Stimulated activated CD8-positive, alpha-beta memory T cell treated with anti-CD3 and anti-CD28 coated beads, Interleukin-15, amount 100 ng/mL, for 48 hours (primary cell): ENCODE measurements at places on chromosomes 12 and 14.

- DNase-seq, result no peak
Observed at GRCh38 chr12:56661560-56661959, 15.8 kb upstream of the ATP5F1B start.

- DNase-seq, result no peak
Observed at GRCh38 chr14:99752486-99753121, 40.6 kb upstream of the EML1 start.

- DNase-seq, result no peak
Observed at GRCh38 chr12:121753844-121754264, 39.6 kb downstream of the RHOF start.

GRCh38 chr12:31586728-31587127, 4.2 kb downstream of the DENND5B start:
- DNase-seq, result no peak

DNA sequence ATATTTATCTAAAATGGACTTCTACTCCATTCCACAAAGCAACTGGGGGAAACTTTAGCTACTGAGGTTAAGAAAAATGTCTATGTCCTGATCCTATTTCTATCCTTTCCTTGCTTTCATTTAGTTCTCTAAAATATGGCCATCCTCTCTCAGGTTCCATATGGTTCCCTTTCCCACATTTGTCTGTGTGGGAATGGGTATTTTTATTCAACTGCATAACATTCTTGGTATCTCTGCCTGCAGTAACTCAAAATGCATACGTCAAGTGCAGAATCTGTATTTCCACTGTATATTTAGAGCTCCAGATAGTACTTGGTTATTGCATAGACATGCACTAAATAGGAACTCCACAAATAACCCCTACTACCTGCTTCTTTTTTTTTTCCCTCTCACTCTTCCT, 130.6 kb upstream of the BTG1 start:
- DNase-seq, result no peak

GRCh38 chr12:54608156-54608555, 19.7 kb upstream of the PPP1R1A start:
- DNase-seq, result no peak

DNA sequence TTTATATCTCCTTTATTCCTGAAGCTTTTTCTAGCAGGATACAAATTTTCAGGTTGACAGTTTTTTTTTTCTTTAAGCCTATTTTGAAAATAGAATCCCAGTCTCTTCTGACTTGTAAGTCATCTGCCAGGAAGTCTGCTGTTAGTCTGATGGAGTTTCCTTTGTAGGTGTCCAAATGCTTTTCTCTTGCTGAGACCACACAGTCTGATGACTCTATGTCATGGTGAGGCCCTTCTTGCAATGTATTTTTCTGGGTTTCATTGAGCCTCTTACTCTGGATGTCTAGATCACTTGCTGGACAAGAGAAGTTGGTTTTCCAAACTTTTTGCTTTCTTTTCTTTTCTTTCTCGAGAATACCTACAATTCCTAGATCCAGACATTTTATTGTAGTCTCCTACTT, 30.6 kb downstream of the USP15 start:
- DNase-seq, result no peak

DNA sequence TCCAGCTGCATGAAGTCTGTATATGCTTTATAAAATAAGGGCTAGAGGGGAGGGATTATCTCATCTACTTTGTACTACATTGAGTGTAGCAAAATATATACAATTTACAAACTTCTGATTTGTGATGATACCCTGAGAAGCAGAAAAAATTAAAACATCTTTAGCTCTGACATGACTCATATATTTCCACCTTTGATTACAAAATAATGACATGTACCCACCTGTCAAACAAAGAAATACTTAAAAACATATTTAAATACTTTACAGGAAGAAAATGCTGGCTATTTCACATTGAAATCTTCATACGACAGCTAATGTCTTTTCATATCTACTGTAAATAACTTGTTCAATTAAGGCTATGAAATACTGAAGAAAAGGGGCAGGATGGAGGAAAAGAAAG, 3.3 kb downstream of the GPR135 start:
- DNase-seq, result no peak

DNA sequence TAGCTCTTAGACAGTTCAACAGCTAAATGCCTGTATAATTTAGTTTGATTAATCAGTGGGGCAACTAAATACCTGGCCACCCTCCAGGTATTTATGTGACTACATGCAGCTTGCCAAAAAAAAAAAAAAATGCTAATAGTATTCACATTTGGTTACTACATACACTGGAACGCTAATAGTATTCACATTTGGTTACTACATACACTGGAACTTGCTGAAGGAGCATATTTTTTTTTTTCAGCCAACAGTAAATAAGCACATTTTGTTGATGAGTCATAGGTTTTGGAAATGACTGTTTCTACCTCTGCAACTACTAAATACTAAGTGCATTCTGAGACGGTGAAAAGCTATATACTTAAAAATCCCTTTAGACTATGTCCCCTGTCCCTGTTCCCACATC, 1172.3 kb downstream of the LRFN5 start:
- DNase-seq, result no peak

DNA sequence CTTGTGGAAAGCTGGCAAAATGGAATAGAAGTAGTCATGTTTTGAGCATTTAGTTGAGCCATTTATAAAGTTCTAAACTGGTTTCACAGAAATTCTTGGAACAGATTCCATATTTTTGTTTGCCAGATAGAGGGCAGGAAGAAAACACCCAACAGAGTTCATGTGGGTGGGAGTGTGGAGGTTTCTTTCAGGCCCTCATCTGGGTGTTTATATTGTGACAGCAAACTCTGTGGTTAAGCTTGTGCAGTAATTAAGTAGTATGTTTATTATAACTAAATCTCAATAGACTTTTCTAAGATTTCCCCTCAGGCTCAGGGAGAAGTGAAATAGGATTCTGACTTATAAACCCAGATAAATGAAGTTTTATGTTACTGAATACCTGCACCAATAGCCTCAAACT, 57.4 kb downstream of the SPPL3 start:
- DNase-seq, result no peak

DNA sequence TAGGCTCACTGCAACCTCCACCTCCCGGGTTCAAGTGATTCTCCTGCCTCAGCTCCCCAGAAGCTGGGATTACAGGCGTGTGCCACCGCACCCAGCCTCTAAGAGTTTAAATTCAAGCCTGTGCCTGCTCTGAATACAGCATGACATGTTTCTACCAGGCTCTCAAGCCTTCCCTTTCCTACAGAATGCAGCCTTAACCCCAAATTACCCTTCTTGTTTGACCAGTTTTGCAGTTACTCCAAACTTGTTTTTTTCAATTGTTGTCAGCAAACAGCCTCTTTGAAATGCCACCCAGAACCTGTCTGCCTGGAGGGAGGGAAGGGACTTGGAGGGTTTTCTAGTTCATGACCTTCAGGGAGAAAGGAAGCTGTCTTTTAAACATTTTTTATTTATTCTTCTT, 15.4 kb downstream of the GLTP start:
- no peak for DNase-seq

DNA sequence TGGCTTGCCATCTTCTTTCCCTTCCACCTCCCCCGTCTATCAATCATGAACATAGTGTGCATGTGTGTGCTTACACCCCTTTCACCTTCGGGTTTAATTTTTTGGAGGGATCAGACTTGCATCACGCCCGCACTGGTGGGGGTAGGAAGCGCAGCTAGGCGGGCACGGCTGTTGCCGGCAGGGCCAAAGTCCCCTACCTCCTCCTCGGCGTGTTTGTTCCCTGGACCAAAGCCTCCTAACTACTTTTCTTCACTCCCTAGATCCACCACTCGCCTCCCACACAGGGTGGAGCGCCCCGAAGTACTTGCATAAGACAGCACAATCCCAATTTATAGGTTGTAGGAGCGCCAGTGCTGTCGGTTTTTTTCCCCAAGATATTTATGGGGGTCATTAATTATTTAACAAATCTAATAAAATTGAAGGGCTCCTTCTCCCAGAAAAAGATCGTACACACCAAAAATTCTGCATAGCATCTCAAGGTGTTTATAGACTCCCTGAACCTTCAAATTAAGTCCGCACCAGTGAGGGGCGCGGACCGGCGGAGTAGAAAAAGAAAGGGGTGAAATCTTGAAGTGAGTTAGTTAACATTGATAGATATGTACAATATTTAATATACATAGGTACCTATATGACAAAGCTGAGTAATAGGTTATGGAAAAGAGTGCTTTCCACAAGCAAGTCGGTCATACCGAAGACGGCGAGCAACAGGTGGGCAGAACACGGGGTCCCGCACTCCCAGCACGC, 717 bp downstream of the PKP2 start:
- DNase-seq, result no peak

GRCh38 chr12:88753066-88753465, 172.8 kb upstream of the KITLG start:
- no peak for DNase-seq

DNA sequence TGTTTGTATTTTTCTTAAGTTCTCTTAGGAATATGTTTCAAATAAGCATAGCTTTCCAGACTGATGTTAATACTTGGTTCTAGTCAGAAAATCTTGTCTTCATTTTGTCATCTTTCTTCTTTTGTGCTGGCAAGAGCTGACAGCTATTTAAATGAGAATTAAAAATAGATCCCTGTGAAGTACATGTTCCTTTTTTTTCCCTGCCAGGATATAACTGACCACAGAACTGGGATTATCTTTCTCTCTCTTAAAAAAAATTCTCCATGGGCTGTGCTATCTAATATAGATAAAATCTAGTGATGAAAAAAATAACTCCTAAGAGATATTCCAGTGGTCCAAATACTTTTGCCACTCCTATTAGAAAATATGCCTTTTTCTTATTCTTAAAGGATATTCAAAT, 163.4 kb downstream of the AKAP6 start:
- DNase-seq, result no peak

GRCh38 chr14:104633276-104634137, 28.9 kb upstream of the TMEM179 start:
- DNase-seq, result no peak

DNA sequence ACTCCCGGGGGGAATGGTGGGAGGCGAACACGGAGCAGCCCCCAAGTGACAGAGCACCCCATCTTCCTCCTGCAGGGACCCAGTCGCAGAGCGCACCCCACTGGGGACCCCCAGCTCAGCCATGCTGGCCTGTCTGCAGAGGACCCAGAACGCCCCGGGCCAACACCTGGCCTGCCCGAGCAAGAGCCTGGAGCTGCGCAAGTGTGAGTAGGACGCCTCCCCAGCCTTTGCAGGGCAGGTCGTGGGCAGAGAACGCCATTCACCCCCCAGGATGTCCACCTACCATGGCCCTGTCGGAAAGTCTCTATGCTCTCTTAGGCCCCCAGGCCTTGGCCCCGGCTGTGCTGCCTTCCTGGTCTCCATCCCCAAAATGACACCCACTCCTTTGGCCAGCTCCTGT, 30.4 kb downstream of the FAM222A start:
- no peak for DNase-seq

DNA sequence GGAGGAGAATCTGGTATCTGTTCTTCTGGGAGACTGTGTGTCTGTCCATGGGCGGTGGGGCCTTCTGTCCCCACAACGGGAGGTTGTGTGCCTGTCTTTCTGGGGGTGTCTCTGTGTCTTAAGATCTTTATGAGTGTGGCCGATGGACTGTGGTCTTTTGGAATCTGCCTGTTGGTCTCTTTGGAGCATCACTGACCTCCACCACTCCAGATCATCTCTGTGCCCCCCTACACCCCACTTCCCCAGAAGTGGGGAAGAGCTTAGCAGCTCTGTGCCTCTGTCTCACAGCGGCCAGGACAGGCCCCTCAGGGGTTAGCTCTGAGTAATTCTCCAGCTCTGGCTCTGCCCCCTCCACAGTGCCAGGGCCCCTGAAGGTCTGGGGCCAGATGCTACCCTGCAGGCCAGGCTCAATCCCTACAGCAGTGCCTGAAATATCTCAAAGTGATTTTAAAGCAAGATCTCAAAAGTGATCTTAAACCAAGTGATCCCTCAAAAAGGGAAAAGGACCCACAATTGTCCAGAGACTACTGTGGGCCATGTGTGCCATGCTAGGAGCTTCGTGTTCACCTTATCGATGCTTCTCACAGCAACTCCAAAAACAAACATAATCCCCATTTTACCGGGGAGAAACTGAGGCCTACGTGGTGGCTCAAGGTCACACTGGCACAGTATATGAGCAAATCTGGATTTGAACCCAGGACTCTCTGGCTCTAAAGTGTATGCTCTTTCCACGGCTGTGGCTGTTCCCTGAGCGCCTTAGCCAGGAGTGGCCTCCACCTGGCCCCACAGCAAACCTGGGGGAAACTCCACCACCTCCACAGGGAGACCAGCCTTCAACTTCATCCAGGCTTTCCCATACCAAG, 26.0 kb upstream of the KRT78 start:
- DNase-seq, result no peak

GRCh38 chr12:79373896-79374499, 316.8 kb downstream of the PAWR start:
- no peak for DNase-seq

GRCh38 chr12:102638777-102639176, 158.4 kb upstream of the IGF1 start:
- no peak for DNase-seq

GRCh38 chr12:45131506-45131905, 80.6 kb upstream of the DBX2 start:
- DNase-seq, result no peak

DNA sequence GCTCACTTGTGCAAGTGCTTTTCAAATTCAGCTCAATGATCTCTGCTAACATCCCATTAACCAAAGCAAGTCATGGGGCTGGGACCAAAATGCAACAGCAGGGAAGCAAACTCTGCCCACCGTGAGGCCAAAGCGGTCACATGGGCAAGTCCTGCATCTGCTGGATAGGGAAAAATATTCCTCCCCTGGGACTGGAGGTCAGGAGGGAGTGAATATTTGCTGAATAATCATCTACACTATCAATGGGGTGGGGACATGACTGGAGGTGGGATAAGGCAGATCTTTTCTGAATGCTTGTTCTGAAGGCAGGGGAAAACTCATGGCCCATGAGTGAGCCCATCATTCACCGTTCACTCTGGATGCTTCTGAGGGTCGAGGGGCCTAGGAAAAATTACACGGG, 45.1 kb upstream of the VRK1 start:
- no peak for DNase-seq

DNA sequence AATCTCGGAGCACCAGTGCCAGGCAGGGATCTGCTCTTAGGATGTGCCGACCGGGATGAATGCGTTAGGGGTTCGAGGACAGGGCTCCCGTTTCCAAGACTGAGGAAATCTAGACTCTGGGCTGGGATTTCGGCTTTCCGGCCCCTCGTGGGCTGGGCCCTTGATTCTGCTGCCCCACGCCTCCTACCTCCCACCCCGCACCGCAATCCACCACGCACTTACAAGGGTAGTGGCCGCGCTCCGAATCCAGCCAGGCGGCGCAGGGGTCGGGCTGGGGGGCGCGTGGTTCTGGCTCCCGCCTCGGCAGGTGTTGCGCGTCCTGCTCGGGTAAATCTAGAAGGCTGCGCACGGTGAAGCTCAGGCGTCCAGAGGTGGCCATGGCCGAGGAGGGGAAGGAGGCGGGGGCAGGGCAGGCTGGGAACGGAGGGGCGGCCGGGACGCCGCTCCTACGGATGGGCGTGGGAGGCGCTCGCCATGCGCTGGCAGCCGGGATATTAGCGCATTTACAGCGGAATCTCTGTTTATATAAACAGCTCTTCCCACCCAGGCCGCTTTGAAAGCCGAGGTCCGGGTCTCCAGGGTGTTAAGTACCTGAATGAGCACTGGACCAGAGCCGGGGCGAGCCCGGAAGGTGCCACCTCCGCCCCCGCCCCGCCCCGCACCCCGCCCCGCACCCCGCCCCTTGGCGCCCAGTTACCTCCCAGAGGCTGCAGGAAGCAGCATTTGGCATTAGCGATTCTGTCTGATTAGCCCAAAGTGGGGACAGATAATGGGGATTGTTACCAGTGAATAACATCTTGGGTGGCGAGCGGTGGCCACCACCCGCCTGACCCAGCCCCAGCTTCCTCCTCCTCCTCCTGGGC, at the start of gene NKX2-8:
TSS of gene NKX2-8 (minus strand) at position 604 of the 863 bp plus-strand sequence. CDS start at position 379, 225 bp downstream.
- DNase-seq, result no peak
